ENCODE measurements at places on chromosomes 13 and 19.
A peak's percentile ranks its signal among the peaks of the same experiment; 100 is the strongest.

GRCh38 chr13:112971288-112971643, 2.3 kb downstream of the MCF2L start:
- DNase-seq = no peak

GRCh38 chr13:36341718-36342117, 4.5 kb downstream of the SPART start:
- DNase-seq = no peak

GRCh38 chr19:54923276-54923675, 17.3 kb downstream of the NCR1 start:
- no peak for DNase-seq

DNA sequence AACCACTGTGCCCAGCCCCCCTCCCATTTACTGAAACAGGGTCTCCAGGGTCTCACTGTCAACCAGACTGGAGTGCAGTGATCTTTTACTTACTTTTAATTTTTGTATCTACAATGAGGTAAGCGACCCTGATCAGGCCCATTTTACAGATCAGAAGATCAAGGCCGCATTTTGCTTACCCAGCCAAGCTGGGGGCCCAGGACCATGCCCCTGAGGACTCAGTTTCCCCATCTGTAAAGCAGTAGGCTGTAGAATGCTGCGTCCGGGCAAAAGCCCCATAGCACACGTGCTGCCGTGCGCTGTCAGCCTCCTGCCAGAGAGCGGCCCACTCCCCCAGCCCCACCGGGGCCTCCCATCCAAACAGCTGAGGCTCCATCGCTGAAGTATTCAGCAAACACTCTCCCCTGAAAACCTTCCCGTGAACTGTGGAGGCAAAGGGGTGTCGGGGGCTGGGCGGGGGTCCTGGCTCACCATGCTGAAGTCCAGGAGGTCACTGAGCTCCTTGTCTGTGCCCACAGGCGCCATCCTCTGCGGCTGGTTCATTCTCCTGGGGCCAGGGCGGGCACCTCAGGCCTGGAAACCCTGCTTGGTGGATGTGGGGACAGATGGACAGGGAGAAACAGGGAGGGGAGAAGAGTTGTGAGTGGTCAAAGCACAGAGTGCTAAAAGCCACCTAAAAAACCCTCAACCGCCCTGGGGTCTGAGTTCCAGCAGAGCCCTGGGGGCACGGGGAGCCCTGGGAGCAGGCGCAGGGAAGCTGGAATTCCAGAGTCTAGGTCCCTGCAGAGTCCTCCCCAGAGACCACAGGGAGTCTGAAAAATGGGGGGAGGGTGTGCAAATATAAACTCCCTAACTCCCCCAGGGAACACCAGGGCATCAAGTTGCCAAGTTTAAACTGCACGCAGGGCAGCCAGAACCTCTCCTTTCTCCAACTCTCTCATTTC, 2.4 kb downstream of the TCF3 start:
- DNase-seq = no peak

- no peak for DNase-seq
Measured at GRCh38 chr19:33767898-33768413, 28.7 kb upstream of the KCTD15 start.

DNA sequence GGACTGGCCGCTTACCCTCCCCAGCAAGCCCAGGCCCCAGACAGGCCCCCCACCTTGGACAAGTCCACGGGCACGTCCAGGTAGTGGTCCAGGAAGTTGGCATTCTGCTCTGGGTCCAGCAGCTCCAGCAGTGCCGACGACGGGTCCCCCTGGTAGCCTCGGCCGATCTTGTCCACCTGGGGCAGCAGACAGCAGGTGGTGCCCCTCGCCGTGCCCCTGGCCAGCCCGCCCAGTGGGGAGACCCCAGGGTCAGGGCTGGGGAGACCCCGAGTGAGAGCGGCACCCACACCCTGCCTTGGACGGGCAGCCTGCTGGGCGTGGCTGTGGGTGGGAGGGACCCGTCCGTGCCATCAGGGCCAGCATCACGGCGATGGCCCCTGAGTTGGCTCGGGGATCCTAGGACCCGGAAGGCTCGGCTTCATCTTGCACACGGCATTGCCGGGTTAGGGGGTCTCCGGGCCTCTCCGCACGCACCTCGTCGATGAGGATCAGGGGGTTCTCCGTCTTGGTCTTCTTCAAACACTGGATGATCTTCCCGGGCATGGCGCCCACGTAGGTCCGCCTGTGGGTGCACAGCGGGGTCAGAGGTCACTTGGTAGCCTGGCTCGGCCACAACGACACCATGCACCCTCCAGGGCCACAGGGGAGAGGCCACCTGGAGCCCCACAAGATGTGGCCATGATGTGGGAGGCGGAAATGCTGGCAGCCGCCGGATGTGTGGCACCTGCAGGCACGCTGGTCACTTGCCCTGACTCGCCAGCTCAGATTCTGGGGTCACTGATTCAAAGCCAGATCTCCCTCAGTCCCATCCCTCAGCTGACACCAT, 6.3 kb downstream of the RPL36 start:
- DNase-seq = no peak

- no peak for DNase-seq
Measured at GRCh38 chr19:14979476-14980255, at the start of gene SLC1A6. Gene SLC1A6, minus strand, starts transcription at chr19:14979864. Its CDS starts 6,954 bp downstream, at chr19:14972910.

GRCh38 chr19:48644839-48645619, 958 bp downstream of the CA11 start:
- DNase-seq = no peak

GRCh38 chr13:44972956-44973581, 16.2 kb downstream of the NUFIP1 start:
- no peak for DNase-seq

GRCh38 chr13:93915269-93915809, 564.1 kb downstream of the DCT start:
- peak; percentile 5 for DNase-seq

GRCh38 chr19:1501200-1501595, 10.2 kb downstream of the REEP6 start:
- DNase-seq = no peak

GRCh38 chr13:60275208-60275607, 111.5 kb upstream of the DIAPH3 start:
- DNase-seq = no peak

DNA sequence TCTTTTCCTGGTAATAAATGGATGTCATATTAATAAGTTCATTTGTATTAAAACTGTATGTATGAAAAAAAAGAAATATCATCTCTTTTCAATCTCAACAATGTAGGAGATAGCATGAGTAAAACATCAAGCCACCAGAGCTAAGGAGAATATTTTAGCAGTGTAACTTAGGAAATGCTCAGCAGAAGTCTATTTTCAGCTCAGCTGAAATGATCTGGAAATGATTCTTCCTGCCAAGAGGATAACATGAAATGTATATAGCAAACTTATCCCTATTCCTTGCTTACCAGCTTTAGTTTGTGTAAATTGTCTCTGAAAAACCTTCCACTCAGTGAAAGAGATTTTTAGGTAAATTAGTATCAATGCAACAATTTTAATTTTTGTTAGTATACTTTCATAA, 1194.4 kb downstream of the SLITRK1 start:
- no peak for DNase-seq

- DNase-seq = no peak
Measured at GRCh38 chr13:112510987-112511685, 76.8 kb downstream of the TUBGCP3 start.

- no peak for DNase-seq
Measured at GRCh38 chr13:93674337-93674755, 447.7 kb downstream of the GPC6 start.

DNA sequence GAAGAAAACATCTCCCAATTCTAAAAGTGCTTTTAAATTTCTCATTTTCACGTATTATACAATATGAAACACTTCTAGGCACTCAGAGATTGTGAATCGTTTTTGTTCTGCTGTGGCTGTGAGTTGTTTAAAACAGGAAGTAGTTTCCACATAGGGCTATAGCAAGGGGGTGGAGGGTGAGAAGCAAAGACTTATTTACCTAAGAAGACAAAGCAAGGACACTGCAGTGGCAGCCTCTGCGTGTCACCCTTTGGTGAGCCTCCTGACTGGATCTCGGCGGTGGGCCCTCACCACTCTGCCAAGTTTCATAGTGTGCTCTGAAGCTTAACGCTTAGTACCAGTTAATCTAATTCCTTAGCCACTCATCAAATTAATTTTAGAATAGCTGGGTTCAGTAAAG, 56.8 kb downstream of the TNFSF13B start:
- DNase-seq = no peak

DNA sequence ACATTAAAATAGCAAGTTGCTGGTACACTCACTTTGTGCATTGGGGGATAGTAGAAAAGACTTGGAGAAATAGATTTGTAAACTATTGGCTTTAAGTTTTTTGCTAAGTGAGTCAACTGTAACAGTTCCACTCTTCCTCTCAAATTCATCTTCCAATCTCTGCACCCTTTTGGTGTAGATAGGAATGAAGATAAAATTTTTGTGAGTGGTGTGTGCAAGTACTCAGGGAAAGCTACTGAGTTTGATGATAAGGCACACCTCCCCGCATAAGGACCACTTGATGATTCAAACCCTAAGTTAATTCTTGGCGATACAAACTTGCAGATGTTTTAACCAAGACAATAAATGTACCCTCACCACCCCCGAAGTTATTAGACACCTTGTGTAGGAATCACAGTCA, 168.3 kb upstream of the SLITRK1 start:
- DNase-seq = no peak

DNA sequence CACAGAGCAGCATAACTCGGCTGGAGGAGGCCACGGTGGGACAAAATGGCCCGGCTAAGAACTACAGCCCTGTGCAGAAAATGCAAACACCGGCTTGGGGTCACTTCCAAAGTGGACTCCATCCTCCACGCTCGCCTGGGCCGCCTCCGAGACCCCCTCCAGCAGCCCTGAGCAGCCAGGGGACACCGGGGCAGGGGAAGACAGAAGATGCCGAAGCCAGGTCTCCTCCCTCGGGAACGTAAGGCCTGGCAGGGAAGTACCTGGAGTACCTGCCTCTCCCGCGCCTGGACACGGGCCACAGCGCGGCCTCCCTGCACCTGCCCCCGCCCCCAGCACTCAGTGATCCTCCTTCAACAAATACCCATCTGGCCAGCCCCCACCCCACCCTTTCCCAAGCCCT, 5.0 kb downstream of the LMNB2 start:
- no peak for DNase-seq

- DNase-seq = no peak
Measured at GRCh38 chr19:3667766-3668165, 32.5 kb downstream of the PIP5K1C start.

DNA sequence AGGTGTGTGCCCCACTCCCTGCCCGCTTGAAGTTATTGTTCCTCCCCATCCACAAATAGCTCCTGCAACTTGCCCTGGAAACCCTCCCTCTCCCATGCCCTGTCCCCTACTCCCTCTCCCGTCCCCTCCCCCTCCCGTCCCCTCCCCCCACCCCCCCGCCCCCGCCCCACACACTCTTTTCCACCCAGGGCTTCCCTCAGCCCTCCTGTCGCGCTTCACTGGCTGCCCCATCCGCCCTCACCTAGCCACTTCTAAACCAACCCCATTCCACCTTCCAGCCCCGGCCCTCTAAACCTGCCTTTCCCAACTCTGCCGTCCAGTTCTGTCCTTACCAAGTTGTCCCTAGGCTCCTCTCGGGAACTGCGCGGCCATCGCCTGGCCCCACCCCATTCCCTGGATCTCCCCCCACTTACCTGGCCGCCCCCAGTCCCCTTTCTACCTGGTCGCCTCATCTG, 993 bp downstream of the RGL3 start:
- DNase-seq = no peak

DNA sequence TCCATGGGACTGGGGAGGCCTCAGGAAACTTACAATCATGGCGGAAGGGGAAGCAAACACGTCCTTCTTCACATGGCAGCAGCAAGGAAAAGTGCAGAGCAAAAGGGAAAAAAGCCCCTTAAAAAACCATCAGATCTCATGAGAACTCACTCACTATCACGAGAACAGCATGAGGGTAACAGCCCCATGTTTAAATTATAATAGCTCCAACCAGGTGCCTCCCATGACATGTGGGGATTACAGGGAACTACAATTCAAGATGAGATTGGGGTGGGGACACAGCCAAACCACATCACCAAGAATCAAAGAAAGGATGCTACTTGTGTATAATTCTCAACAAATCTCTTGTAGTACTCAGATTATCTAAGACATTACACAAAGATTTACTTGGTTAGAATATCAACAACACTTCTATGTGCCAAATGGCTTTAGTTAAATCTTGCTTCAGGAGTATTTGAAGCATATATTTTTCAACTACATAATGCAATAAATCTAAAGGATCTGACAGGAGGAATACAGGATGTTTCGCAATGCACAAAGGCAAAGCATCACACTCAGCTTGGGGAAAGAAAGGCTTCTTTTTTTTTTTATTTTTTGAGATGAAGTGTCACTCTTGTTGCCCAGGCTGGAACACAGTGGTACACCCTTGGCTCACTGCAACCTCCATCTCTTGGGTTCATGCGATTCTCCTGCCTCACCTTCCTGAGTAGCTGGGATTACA, 180.0 kb downstream of the LHFPL6 start:
- no peak for DNase-seq

- DNase-seq = no peak
Measured at GRCh38 chr13:49494645-49495044, 1.1 kb upstream of the PHF11 start.

DNA sequence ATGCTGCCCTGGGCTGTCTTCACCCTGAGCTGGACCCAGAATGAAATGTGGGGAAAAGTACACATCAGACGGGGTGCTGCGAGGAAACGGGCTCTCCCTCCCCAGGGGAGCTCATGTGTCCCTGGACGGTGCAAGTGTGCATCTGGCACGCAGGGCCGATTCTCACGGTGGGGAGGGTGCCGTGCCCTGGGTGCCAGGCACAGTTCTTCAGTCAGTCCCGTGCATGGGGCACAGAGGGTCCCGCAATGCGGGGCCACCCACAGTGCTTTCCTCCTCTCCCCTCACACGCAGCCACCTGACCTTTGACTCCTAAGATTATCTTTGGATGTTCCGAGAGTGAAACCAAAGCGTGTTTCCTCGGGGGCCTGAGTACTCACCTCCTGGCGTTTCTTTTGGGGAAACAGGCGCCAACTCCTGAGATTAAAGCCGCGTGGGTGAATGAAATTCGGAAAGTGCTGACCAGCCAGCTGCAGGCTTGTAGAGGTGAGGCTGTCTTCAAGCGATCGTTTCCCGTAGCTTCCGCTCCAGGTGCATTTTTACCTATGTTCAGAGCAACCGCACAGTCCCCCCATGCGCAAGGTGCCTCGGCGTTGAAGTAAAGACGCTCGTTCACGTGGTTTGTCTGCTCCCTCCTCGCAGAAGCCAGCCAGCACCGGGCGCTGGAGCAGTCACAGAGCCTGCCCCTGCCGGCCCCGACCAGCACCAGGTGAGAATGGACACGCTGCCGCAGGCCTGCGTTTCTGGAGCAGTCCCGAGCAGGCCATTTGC, 17.5 kb upstream of the F7 start:
- no peak for DNase-seq

GRCh38 chr19:1066748-1067340, at the start of gene ARHGAP45:
Gene ARHGAP45, plus strand, starts transcription at chr19:1067167. Its CDS starts 239 bp downstream, at chr19:1067406.
- no peak for DNase-seq
